ENCODE measurements at places on chromosomes 2 and 18.
A peak's percentile ranks its signal among the peaks of the same experiment; 100 is the strongest.

- DNase-seq, result no peak
These were observed 2.4 kb downstream of the SPRED2 start for GRCh38 chr2:65429786-65430602.

DNA sequence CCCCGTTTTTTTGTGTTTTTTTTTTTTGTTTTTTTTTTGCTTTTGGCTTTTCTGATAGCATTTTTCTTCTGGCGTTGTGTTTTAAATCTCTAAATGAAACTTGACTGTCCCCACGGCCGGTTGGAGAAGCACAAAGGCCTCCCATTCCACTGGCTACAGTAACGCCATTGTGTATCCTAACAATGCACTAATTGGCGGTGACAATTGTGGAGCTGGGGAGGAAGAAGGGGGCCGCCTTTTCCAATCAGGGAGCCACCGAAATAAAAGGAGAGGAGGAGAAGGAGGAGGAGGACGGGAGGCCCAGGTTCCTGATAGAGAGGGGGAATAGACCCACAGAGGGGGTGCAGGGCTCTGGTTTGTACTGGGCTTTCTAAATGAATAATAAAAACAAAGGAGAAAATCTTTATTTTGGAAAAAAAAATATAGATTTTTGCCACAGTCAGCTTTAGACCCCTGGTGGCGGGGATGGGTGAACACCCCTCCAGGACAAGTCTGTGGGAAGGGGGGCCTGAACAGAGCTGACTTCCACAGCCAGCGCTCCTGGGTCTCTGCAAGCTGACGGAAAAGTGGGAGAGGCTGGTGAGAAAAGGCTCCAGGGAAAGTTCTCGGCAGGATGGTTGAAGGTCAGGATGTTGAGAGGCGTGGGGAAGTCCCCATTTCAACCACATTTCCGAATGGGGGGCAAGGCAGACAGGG lies 43.7 kb upstream of the FZD5 start:
- no peak for DNase-seq

GRCh38 chr2:100615886-100616285 lies 53.1 kb downstream of the PDCL3 start:
- DNase-seq, result no peak

GRCh38 chr2:218406949-218407618 lies 7.4 kb downstream of the CTDSP1 start:
- DNase-seq, result peak; percentile 75

DNA sequence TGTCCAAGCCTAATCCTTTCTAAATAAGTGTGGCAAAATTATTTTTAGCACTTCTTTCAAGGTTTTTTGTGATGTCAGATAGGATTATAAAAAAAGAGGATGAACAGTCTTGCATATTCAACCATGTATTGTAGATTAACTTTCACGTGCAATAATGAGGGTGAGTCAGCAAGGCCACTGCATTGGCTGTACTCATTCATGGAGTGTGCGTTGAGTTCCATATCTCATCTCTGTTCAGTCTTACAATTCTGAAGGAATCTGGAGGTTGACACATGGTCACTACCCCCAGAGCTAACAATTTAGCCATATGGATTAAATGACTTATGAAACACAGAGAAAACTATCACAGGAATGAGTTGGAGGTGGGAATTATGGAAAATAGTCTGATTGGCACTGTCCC lies 810.5 kb downstream of the SLC4A3 start:
- no peak for DNase-seq

DNA sequence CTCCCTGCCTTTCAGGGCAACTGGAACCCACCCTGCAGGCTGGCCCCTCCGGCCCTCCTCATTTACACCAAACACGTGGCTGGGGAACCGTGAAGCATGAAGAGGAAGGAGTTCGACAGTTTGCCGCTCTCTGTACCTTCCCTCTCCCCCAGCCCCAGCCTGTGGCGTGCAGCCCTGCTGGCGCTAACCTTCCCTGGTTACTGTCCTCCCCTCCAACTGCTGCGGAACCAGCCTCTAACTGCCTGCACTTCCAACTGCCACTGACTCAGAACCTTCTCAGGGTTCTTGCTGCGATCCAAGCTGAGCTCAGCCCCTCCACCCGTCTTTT lies 19.2 kb upstream of the GNAL start:
- no peak for DNase-seq

GRCh38 chr2:42147641-42148274 lies 21.4 kb upstream of the EML4 start:
- no peak for DNase-seq

DNA sequence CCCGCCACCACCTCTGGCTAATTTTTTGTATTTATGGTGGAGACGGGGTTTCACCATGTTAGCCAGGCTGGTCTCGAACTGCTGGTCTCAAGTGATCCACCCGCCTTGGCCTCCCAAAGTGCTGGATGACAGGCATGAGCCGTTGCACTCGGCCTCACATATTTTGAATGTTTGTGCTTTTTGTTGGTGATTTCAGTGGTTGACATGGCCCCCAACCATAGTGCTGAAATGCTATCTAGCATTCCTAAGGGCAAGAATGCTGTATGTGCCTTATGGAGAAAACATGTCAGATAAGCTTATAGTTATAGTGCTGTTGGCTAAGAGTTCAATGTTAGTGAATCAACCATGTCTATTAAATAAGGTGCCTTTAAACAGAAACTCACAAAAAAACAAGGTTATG lies 8.9 kb downstream of the ZAP70 start:
- no peak for DNase-seq

- DNase-seq, result no peak
These were observed 5.4 kb upstream of the POLI start for GRCh38 chr18:54263904-54264336.

DNA sequence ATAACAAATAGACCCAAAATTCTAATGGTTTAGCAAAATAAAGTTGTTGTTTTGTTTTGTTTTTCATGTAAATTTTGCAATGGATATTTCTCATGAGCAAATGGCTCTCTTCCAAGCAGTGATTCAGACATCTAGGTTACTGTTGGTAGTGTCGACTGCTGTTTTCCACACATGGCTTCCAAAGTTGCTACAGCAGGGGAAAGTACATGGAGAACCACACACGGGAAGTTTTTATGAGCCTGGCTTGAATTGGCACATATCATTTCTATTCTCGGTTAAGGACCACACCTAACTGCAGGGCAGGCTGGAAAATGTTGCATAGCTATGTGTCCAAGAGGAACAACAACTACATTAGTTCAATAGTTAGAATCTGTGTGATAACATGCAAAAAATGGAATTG lies 262.1 kb downstream of the GALNT13 start:
- no peak for DNase-seq

GRCh38 chr2:212961255-212961654 lies 190.2 kb downstream of the IKZF2 start:
- no peak for DNase-seq

DNA sequence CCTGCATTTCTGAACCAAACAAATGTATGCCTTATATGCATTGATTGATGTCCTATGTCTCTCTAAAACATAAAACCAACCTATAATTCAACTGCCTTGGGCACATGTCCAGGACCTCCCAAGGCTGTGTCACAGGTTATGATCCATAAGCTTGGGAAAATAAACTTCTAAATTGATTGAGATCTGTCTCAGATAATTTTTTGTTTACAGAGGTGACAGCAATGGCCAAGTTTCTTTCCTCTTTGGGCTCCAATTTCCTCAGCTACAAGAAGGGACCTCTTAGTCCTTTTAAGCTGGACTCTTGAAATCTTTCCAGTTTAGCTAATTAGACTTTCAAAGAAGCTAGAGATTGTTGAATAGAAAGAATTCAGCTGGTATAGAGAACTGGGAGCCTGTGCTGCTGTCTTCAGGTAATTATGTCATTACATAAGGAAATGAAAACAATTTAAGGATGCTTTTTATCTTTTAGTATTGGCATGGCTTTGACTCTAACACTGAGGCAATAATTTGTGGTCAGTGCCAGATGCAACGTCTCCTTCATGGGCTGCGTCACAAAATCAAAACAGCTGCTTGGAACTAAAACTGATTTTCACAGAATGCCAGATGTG lies 412.1 kb upstream of the TRIB2 start:
- DNase-seq, result no peak

DNA sequence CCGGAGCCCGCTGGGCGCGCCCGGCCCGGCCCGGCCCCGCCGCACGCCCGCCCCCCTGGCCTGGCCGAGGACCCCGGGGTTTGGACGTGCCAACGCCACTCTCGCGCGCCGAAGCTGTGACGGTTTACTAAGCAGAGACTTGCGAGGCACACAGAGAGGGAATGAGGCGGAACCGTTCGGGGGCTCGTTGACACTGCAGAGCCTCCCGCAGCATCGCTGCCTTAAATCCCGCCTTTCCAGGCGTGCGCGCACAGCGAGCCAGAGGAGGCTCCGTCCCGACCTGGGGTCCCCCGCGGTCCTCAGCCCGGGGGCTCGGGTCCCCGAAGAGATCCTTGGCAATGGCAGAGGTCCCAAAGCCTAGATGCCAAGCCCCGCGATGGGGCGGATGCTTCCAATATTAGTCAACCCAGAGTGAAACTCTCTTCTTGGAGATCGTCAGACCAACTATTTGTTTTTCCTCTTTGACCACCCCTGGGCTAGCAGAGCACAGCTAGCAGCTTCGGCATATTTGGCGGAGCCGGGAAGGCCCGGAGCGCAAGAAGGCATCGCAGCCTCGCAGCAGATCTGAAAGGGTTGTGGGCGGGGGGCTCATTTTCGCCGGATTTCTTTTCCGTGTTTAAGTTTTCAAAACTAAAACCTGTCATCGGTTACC lies at the start of gene ZNF385B:
Gene ZNF385B, minus strand, starts transcription at position 197 of the 652 bp plus-strand sequence.
- no peak for DNase-seq

- no peak for DNase-seq
These were observed 26.3 kb upstream of the POMC start for GRCh38 chr2:25194576-25195122.

GRCh38 chr2:98753801-98754200 lies 22.9 kb upstream of the MGAT4A start:
- DNase-seq, result no peak

GRCh38 chr2:232026910-232027309 lies 65.4 kb downstream of the DIS3L2 start:
- DNase-seq, result no peak

GRCh38 chr2:24830351-24830750 lies 37.1 kb downstream of the CENPO start:
- DNase-seq, result no peak

GRCh38 chr2:143175438-143175837 lies 46.2 kb downstream of the ARHGAP15 start:
- DNase-seq, result peak; percentile 24

DNA sequence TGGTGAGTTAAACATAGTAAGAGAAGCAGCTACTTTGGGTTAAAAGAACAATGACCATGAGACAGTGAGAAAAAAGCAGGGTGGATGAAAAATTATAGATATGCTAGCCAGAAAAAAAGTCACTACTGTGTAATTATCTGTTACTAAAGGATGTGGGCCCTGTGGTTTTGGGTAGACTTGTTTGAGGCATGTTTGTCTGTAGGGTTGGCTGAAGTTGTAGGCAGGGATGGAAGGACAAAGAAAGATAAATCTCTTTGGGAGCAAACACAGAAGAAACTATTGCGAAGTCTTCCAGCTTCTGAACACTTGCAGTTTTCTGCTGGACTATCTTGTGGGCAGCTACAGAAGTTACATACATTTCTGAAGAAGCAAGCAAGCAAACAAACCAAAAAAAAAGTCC lies 28.2 kb downstream of the RND3 start:
- DNase-seq, result no peak

GRCh38 chr2:4715065-4715464 lies 977.1 kb upstream of the SOX11 start:
- no peak for DNase-seq

DNA sequence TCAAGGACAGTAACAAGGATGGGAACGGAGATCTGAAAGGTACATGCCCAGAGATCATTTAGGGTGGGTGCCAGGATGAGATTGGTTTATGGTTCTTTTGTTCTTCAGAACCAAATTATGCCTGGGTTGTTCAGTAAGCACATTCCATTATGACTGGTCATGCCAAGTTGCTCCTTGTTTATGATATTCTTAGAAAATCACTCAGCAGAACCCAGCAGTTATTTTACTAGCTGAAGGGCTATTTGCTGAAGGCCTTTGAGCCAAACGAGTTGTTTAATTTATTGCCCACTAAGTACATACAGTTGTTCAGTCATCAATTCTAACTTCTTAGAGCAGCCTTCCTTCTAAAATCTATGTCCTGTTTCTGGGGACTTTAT lies 635 bp downstream of the SLC3A1 start:
- DNase-seq, result no peak

GRCh38 chr2:77552956-77553355 lies 30.8 kb upstream of the LRRTM4 start:
- no peak for DNase-seq

DNA sequence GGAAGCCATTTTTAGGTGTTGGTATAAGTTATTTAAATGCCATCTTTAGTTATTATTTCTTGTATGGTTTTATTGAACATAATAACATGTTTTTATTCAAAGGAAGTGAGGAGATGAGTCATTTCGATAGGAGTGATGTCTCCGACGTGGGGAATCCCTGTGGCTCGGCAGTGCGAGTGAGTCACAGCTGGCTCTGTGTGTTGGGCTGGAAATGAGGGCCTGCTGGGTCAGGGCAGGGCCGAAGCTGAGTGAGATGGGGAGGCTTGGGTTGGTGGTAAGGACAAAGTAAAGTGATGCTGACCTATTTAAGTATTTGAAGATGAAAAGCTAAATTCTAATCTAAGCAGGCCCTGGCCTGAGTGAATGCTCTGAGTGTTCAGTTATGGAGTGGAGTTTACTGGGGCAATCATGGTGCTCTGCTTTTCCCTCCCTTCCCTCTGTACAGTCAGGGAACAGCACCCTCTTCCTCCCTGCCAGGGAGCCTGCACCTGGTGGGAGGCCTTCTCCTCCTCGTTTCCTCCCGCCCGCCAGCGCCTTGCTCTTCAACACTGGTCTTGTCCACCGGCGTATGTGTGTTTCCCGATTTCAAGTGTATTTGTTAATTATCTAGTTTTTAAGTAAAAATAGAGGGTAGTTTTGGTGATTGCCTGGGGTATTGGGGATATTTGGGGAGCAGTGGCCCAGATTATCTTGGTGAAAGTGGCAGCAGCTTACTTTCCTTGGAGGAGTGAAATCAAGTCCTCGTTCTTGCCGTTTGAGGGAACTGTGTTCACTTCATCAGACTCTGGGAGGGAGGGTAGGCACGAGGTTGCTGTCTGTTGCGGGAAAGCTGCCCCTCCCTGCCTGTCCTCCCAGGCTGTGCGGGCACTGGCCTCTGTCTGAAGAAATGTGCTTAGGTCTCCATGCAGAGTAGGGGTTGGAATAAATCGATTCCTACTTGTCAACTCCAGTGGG lies 157.0 kb downstream of the LDLRAD4 start:
- DNase-seq, result peak; percentile 86

DNA sequence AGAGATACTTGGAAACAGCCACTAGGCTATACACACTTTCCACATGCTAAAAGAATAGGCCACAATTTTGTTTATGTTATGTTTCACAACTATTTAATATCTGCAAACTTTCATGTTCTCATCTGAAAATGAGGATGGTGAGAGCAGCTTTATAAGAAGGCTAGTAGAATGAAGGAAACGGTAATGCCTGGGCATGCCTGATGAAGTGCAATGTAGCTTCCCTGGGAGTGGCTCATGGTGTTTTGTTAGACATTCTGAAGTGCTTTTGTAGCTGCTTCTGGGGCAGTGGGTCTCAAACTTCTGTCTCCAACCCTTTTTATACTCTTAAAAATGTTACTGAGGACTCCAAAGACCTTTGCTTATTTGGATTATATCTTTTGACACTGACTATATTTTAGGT lies 193.3 kb upstream of the VWC2L start:
- no peak for DNase-seq

GRCh38 chr2:236562434-236562833 lies 7.2 kb upstream of the ACKR3 start:
- DNase-seq, result no peak

GRCh38 chr18:25097057-25097456 lies 254.9 kb downstream of the ZNF521 start:
- no peak for DNase-seq
